ENCODE measurements at places on chromosomes 3 and 15. TPM values are rescaled to one million over a fixed set of nuclear protein-coding genes. Genes with fewer than 3 reads are reported as not detected.
A peak's percentile ranks its signal among the peaks of the same experiment; 100 is the strongest.

DNA sequence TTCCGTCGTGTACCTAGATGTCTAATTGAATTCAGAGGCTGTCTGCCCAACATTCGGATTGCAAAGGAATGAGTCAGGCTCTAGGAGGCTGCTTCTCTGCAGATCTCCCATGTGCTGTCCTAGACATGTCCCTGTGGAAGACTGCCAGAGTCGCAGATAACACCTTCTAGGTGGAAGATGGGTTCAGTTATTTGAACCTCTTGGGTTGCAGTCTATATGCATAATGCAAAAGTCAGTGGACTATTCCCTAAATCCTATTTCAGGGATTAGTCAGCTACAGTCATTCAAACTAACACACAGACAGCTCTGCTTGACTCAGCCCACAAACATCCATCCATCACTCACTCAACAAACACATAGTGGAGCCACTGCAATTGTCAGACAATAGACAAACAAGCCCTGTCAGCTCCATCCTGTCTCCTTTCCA is 300.0 kb upstream of the CTNNB1 start:
- DNase-seq, result no peak

DNA sequence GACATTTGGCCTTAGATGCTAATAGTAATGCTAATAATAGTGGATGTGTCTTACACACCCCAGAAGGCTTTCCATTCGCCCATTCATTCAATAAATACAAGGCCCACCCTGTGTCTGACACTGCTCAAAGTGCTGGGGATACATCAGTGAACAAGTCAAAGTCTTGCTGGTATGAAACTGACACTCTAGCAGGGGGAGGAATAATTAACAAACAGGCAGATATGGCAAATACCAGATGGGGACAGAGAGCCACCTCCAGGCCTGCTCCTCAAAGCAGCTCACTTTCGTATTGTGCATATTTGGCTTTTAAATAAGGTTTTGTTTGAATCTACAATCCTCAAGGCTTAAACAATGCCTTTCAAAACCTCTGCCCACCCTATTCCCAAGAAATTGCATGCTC is 28.3 kb upstream of the LYZL4 start:
- no peak for DNase-seq

Gene TMPRSS7
- not detected for total RNA-seq

GRCh38 chr15:39599871-39600270 is 19.0 kb downstream of the THBS1 start:
- DNase-seq, result no peak

Gene PXYLP1
- total RNA-seq, result 1.8 TPM

DNA sequence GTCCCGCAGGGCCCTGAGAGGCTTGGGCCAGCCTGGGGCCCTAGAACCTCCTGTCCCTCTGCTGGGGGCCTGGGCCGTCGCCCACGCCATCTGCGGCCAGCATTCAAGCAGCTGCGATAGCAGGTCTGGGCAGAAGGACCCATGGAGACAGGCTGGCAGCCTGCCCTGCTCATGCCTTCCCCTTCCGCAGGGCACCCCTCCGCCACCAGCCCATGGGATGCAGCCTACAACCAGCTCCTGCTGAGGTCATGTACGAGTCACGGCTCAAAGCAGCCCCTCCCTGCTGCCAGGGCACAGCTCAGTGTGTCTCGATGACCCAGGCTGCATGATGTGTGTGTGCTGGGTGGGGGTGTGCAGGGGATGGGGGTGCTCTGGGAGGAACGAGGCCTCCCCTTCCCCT is 27.8 kb downstream of the DUSP7 start:
- peak; percentile 60 for DNase-seq

GRCh38 chr3:9346141-9346540 is 16.7 kb upstream of the THUMPD3 start:
- DNase-seq, result no peak

GRCh38 chr3:129286081-129286480 is 7.4 kb downstream of the HMCES start:
- DNase-seq, result no peak

Gene DOCK3
- 0.46 TPM for total RNA-seq

DNA sequence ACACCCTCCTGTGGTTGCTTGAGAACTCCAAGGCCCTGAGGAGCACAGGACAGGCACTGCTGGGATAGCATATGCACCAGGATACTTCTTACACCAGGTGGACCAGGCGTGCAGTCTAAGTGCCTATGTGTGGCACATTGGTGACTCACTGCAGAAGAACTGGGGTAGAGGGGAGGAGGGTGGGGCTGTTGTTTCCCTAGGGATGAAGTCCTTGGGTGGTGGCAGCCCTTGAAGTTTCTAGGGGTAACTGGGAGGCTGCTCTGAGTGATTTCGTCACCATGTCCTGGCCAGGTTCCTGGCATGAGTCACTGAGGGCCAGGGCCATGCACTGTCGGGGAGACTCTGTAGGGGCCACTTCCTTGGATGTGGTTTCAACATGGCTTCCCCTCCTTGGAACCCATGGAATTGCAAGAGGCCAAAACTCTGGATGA is 15.9 kb downstream of the MYZAP start:
- DNase-seq, result peak; percentile 51

Gene SLC22A14
- total RNA-seq, result 0.64 TPM

- DNase-seq, result no peak
Observed at GRCh38 chr3:27758083-27758482, 36.0 kb upstream of the EOMES start.

DNA sequence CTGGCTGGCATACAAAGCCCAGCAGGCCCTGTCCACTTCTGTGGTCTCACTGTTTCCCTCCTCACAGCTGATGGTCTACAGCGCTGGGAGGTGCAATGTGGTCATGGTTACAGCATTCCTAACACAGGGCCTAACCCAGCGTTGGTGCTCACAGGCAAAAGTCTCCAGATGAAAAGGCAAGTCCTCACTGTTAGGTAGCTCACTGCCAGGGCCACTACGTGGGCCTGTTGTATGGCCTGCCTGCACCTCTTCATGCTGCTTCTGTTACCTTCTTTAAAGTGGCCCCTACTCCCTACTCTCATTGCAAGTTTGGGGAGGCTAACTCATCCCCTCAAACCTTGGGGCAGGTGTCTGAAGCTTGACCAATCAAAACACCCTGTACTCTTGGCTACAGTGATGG is 31.3 kb downstream of the CCDC13 start:
- DNase-seq, result no peak

GRCh38 chr3:167754049-167754448 is 18.5 kb downstream of the SERPINI1 start:
- DNase-seq, result no peak

- DNase-seq, result no peak
Observed at GRCh38 chr15:33535135-33535534, 224.4 kb downstream of the RYR3 start.

Gene CORO2B
- total RNA-seq, result 2.0 TPM

GRCh38 chr15:82969353-82969752 is 16.7 kb upstream of the RAMAC start:
- DNase-seq, result no peak

- DNase-seq, result no peak
Observed at GRCh38 chr15:23897531-23897930, 210.4 kb upstream of the NDN start.

Gene IGSF11
- 8.5 TPM for total RNA-seq

DNA sequence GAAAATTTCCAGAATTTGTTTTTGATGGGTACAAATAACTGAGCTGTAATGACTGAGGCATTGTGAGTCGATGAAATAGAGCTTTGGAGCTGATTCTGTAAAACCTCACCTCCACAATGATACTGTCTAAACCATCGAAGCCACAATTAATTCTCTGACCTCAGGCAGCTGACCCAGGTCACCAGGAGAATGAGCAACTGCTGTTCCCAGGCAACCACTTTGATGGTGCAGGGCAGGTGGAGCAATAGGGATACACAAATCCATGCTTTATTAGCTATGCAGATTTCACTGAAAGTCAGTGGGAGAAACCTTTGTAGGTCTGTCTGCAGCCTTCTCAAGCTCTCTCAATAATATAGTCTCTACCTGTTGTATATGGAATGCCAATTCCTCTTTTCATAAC is 204.4 kb downstream of the RYR3 start:
- no peak for DNase-seq

- no peak for DNase-seq
Observed at GRCh38 chr15:74383286-74383685, 15.8 kb upstream of the CYP11A1 start.

DNA sequence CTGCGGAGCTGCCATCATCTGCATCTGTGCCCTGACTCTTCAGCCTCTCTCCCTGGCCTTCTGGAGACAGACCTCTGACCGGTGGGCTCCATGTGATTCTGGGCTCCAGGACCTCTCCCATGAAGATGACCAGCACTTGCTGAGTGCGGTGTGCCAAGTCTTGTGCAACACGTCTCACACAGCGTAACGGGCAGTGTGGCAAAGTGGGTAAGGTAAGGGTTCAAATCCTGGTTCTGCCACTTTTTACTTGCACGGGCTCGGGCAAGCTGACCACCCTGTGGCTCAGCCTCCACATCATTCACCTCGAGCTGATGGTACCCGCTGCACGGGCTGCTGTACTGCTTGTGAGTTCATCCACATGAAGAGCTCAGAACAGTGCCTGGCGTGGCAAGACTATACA is 6.5 kb upstream of the SYNM start:
- DNase-seq, result no peak

GRCh38 chr15:92896561-92896960 is 3.6 kb upstream of the CHD2 start:
- no peak for DNase-seq

- no peak for DNase-seq
Observed at GRCh38 chr15:76584868-76585575, 248.4 kb downstream of the ISL2 start.

DNA sequence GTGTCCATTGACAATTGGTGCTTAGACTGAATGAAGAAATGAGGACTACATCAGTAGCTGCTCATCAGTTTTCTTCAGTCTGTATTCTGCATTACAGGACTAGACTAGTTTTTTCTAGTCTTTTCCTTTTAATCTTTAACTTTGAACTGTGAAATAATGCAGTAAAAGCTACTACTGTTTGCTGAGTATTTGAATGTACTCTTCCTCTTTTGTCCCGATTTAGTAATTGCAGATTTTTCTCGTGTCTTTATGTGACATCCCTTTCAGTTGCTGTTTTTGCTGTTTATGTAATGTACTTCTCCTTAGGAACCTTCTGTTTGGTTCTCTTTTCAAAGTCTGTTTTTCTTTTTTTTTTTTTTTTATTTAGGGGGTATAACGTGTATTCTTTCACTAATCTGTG is 17.4 kb downstream of the MFSD1 start:
- no peak for DNase-seq

Gene AMOTL2
- 36.0 TPM for total RNA-seq

Gene SCAANT1
- total RNA-seq, result not detected

Gene KCNMB3
- 0.46 TPM for total RNA-seq

DNA sequence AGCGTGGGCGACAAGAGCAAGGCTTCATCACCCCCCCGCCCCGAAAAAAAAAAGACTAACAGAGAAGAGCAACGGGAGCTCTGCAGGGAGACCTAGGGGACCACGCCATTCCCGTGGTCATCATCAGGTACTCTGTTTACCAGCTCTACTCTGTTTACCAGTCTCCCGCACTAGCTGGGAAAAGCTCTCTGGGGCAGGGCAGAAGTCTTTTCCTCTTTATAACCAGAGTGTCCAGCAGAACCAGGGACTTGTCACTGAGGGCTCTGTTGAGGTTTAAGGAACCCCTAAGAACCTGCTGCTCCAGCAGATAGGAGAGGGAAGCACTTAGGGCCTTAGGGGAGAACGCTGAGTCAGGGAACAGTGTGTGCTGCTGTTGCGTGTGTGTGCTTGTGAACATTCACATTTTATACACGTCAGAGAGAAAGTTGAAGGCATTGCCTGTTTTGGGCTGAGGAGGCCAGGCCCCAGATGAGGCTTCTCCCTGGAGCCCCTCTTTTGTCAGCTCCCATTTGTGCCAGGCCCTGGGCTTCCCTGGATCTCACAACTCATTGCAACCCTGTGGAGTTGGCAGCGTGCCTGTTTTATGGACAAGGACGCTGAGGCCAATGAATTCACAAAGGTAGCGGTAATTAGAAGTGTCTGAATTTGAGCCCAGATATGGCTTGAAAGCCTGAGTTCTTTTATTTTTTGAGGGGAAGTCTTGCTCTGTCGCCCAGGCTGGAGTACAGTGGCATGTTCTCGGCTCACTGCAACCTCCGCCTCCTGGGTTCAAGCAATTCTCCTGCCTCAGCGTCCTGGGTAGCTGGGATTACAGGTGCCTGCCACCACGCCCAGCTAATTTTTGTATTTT is 24.2 kb upstream of the ERICH6 start:
- DNase-seq, result no peak

GRCh38 chr15:63858881-63859280 is 25.1 kb upstream of the HERC1 start:
- no peak for DNase-seq

Gene DLEC1
- total RNA-seq, result 0.04 TPM

DNA sequence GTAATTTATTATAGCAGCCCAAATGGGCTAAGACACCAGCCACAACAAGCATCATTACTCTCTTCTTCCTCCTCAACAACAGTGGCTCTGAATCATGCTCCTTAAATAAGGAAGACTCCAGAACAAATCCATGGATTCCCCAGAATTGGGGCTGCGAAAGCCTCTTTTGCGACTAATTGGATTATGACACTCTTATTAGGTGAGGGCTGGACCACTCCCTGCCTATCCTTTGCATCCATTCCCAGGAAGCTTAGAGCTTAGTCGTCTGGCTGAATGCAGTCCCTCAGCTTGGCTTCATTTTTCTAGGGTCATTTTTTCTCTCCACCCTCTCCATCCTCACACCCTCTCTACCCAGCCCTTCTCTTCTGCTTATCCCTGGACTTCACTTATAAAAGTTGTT is 227.7 kb downstream of the ZNF621 start:
- no peak for DNase-seq

- DNase-seq, result no peak
Observed at GRCh38 chr15:89784686-89784960, 8.5 kb downstream of the MESP2 start.

DNA sequence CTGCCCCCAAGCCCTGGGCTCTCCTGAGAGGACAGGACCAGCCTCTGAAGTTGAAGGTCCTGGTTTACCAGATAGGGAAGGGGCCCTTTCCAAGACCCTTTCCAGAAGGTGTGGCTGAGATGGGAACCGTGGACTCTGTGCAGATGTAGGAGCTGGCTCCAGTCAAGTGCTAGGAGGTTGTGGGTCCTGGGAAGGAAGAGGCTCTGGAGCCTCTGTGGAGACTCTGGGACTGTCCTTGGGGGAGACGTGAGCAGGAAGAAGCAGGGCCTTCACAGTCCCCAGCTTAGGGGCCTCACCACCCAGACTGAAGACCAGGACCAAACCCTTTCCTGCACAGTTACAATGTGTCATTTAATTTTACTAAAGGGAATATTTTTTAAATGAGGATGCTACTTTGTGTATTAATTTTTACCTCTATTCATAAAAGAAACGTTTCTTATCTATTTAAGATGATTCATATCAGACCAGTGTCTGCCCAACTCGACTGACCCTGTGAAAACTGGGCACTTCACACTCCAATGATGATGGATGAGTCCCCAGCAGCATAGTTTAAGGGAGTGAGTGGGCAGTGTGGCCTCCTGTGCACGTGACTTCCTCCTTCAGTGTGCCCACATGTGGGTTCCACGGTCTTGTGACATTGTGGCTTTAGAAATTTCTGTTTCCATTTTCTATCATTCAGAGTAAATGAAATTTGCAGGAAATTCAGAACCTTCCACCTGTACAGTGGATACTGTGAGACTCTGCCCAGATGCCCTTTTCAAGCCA is 10.9 kb downstream of the CCR5AS start:
- DNase-seq, result no peak
